ENCODE measurements at places on chromosomes 5 and 9.
A peak's percentile ranks its signal among the peaks of the same experiment; 100 is the strongest.

GRCh38 chr5:59276917-59277372 is 616.6 kb downstream of the PDE4D start:
- no peak for DNase-seq

- DNase-seq, result no peak
Measured at GRCh38 chr9:137253717-137254623, 1.2 kb upstream of the NELFB start.

- DNase-seq, result no peak
Measured at GRCh38 chr9:126366366-126367011, 39.9 kb downstream of the MVB12B start.

DNA sequence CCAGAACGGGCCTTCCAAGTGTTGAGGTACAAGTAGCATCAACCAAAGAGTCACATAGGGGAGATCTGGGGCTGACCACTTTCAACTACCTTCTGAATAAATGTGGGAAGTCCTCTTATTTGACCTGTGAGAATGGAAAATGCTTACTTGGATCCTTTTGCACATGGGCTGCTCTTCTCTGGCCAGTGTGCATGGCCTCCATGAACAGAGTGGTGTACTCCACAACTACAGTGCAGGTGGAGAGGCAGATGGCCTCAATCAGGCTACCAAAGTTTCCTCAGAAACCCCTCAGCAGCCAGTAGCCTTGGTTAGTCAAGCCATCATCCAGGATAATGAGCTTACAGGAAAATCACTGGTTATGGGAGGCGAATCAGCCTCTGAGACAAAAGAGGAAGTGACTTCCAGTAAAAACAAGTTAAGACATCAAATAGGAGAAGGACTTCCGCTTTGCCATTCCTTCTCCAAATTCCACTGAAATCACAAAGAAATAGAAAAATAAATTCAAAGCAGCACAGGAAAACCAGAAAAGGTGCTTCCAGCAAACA is 18.3 kb upstream of the FCHO2 start:
- DNase-seq, result no peak

GRCh38 chr9:36039696-36040095 is 3.0 kb downstream of the RECK start:
- DNase-seq, result no peak

- no peak for DNase-seq
Measured at GRCh38 chr5:92907938-92908606, 672.9 kb downstream of the NR2F1-AS1 start.

DNA sequence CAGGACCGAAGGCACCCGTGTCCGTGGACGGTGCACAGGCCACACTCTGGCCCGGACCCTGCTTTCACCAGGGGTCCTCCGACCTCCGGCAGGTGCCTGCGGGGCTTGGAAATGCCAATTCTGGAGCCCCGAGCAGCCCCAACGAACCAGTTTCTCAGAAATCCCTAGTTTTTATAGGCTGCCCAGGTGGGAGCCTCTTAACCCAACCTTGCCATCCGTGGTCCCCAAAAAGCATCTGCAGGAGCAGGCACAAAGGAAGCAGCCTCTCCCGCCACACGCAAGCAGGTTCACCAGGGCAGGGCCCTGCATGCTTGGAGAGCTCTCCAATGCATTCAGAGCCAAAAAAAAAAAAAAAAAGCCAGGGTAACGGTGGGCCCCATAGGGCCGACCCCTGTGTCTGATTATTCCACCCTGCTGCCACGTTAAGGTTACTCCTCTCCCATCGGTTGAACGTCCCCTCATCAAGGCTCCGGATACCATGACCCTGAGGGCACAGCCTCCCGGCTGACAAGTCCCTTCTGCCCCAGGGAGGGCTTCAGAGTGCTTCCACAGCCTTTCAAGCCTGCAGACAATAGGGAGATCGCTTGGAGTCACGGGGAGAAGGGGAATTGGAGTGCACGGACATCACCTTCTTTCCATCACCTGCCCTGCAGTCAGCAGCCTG is 796 bp upstream of the TPRN start:
- DNase-seq, result no peak

GRCh38 chr5:83925955-83926337 is 205.3 kb upstream of the HAPLN1 start:
- no peak for DNase-seq

DNA sequence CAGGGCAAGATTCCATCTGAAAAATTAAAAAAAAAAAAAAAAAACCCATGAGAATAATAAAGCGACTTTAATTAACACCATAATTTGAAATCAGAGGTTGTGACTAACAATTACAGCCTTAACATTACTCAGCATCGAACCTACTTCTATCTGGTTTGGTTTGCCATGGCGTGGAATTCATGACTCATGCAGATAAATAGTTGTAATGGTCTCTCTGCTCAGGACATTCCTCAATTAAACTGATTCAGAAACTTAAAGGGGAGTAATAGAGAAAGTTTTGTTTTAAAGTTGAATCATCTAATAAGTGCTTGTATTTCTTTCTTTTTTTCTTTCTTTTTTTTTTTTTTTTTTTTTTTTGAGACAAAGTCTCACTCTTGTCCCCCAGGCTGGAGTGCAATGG is 135.5 kb downstream of the SPATA31D1 start:
- DNase-seq, result peak; percentile 70

DNA sequence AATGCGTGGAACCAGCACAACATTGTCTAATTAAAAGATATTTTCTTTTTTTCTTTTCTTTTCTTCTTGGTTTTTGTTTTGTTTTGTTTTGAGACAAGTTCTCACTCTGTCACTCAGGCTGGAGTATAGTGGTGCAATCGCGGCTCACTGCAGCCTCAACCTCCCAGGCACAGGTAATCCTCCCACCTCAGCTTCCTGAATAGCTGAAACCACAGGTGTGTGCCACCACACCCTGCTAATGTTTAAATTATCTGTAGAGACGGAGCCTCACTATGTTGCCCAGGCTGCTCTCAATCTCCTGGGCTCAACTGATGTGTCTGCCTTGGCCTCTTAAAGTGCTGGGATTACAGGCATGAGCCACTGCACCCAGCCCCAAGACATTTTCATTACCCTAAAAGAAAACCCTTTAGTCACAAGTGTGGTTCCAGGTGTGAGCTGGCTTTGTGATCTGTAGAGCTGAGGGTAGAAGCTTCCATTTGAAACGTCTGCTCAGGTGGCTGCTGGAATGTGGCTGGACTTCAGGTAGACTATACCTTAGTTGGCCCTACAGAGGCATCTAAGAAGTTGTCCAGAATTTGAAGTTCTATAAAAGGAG is 19.1 kb upstream of the NEK6 start:
- DNase-seq, result no peak

DNA sequence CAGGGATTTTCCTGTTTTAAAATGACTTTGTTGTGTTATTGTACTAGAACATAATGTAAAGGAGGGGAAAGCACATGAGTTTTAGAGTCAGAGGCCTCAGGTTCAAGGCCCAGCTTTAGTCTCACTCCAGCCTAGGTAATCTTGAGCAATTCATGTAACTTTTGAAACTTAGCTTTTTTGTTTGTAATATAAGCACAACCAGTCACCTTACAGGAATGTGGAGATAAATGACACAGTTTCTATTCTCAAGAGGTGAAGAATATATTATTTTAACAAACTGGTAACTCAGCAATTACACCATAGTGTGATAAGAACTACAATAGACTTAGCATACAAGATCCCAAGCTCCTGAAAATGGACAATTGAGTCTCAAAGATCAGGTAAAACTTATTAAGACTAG is 51.2 kb downstream of the ADAMTS19 start:
- peak; percentile 8 for DNase-seq

DNA sequence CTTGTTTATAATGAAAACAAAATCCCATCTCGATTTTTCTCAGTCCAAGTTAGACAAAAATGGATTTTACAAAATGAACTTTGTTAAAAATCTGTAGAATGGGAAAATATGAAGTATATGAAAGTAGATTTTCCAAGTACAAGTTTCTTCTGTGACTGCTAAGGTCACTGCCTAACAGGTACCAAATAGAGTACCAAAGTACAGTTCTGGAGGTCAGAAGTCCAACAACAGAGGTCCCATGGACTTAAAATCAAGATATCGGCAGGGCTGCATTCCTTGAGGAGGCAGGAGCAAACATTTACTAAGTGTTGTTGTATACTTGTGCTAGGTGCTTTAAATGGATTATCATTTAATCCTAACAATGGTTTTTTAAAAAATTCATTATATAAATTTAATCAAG is 5.9 kb downstream of the YTHDC2 start:
- no peak for DNase-seq

DNA sequence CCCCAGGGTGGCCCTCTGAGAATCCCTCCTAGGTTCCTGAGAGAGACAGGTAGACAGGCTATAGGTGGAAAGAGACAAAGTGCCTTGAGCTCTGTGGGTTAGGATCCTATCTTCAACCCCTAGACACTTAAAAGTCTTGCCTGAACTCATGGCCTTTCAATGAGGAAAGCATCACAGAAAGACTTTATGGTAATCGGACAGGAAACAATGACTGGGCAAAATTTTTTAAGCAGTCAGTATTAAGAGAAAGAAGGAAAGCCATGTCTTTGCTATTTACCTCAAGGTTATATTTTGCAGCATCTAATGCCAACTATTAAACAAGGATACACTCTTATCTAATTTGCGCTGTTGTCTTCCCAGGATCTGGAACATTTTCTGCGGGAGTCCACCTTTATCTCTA is 93.2 kb downstream of the PCSK1 start:
- no peak for DNase-seq

GRCh38 chr9:37407468-37407867 is 15.0 kb upstream of the GRHPR start:
- DNase-seq, result no peak

GRCh38 chr9:90642570-90643539 is at the start of gene DIRAS2:
DIRAS2 (minus strand) TSS chr9:90642824; CDS start chr9:90613827, 28,997 bp downstream.
- DNase-seq, result peak; percentile 14

DNA sequence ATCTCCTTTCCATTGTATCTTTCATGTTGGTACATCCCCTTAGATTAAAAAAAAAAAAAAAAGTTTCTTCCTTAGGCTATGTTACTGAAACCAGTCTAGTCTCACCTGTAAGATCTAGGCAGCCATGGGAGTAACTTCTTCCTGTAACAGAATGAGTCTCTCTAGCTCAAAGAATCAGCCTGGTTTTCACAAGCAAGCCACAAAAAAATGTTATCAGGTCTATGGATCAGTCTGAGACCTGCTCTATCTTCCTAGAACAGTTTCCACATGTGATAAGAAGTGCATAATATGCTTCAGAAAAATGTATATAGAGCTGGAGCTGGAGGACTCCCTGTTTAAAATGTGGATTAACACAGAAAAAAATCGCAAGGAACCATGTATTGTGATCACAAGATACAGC is 53.8 kb downstream of the ARRDC3 start:
- DNase-seq, result no peak

- no peak for DNase-seq
Measured at GRCh38 chr5:138339091-138339456, 1.0 kb downstream of the FAM53C start.

GRCh38 chr5:68370196-68370595 is 154.6 kb downstream of the PIK3R1 start:
- no peak for DNase-seq

DNA sequence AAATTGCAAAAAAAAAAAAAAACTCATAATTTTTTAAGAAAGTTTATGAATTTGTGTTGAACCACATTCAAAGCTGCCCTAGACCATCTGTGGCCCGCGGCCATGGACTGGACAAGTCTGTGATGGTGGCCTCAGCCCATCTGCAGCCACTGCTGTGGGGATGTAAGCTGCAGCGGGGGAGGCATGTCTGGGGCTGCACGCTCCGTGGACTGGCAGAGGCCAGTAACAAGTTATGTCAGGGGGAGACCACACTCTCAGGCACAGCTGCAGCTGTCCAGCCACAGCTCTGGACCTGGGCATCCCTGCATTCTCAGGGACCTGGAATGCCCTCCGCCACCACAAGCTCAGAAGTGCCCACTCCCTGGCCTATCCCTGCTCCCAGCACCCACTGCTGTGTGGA is 1272.3 kb upstream of the CDH9 start:
- DNase-seq, result no peak

DNA sequence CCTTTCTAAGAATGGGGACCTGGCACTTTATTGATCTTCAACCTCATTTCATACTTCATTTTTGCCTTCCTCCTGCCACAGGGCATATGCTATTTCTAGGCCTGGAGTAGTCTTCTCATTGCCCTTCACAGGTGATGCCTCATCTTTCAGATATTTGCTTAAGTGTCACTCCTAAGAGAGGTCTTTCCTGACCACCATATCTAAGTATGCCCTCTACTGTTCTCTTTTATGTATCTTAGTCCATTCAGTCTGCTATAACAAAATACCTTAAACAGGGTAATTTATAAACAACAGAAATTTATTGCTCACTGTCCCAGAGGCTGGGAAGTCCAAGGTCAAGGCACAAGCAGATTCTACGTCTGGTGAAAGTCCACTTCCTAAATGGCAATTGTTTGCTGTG is 99.1 kb downstream of the ADAMTS6 start:
- no peak for DNase-seq

- DNase-seq, result no peak
Measured at GRCh38 chr9:110153431-110153830, 54.5 kb downstream of the C9orf152 start.

DNA sequence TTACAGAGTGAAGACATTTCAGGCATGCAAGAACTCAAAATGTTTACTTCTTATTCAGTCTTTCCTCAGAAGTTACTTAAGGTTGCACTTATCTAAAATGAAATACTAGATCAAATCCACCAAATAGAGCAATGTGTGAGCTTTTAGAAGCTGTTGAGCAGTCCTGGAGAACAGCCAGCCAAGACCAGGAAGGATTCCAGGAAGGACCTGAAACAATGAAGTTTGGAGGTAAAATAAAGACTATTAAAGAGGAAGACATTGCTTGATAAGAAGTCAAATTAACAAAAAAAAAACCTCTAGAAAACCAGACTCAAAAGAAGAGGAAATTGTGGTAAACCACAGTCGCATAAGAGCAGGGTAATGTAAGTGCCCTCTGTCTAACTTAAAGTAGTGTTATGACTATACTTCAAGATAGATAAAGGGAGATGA is 156.2 kb upstream of the S1PR3 start:
- peak; percentile 65 for DNase-seq

GRCh38 chr5:154850255-154851062 is at the start of gene FAXDC2:
FAXDC2 (minus strand) TSS chr5:154850603; CDS start chr5:154838178, 12,425 bp downstream.
- peak; percentile 55 for DNase-seq

GRCh38 chr5:59999056-59999455 is 105.5 kb upstream of the PDE4D start:
- DNase-seq, result peak; percentile 59

GRCh38 chr9:135213566-135213965 is 126.1 kb downstream of the OLFM1 start:
- DNase-seq, result no peak

- no peak for DNase-seq
Measured at GRCh38 chr5:60672693-60673264, 27.2 kb downstream of the DEPDC1B start.

- DNase-seq, result no peak
Measured at GRCh38 chr5:43065387-43065947, 25.3 kb upstream of the ANXA2R start.

DNA sequence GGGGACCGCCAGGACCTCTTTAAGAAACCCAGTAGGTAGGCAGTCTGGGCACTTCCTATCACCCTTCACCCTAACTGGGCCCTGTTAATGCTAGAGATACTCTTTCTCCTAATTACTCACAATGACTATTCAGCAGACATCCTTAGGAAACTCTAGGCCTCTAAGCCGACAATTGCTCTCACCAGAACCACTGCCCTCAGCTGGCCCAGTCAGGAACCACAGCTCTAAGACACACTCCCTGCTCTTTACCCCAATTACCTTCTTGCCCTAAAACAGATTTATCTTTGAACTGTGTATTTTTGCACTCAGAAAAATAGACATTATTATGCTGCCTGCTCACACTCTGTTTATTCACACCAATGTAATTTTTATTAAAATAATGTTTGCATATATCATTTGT is 432.6 kb upstream of the SLC30A5 start:
- DNase-seq, result no peak
